ENCODE measurements at places on chromosomes 2 and 18. TPM values are rescaled to one million over a fixed set of nuclear protein-coding genes. Genes with fewer than 3 reads are reported as not detected.

DNA sequence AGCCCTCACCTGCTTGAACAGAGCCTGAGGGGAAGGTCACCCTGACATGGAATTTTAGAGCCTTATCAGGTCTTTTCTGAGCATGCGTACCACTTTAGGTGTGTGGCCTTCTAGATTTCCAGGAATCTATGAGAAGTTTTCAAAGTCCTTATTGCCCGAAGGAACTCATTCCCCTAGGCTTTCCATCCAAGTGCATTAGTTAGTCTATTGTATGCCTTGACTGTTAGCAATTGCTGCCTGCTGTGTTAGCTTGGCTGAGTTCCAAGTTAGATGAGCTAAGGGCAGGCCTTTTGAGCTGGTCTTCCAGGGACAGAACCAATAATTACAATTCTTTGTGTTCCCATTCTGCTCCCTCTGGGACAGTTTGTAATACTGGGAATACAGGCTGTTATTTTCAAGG lies 30.8 kb upstream of the PUM2 start:
- peak; percentile 72 for DNase-seq

The MYOM1 gene
- total RNA-seq: 0.05 TPM

The SERPINB13 gene
- total RNA-seq: not detected

The IL37 gene
- 3.1 TPM for total RNA-seq
